Breast epithelium (tissue), 4 donors: ENCODE measurements at places on chromosomes 7 and 10.

DNA sequence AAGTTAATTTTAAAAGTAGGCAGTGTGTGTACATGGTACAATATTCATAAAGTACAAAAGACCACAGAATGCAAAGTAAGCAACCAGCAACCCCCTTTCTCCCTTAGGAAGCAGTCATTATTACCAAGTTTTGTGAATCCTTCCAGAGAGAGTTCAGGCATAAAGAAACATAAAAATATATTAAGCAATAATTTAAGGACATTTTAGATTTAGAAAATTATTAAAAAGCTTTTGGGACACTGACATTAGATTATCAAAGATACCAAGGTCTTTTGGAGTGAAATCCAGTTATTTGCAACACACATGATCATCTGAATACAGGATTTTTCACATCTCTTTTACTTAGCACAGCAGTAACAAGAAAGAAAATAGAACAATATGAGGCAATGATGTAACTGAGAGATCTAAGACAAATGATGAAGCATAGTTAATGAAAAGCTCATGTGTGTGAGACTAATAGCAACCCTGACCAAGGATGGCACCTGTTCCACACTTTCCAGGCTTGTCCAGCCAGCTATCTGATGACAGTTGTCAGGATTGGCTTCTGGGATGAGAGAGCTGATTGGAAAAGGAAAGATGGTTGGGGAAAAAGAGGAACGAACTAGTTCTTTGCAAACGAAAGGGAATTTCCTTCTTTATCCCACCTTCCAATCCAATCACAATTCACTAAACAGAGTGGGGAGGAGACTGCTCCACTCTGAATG is 115.5 kb upstream of the LAMB4 start:
- H3K36me3 ChIP-seq = no peaks in the 10 kb centered on the region
- no peak for DNase-seq
- no peak overlapping the region for H3K27ac ChIP-seq
- H3K4me1 ChIP-seq = no peaks in the 10 kb centered on the region
- H3K27me3 ChIP-seq = no peaks in the 10 kb centered on the region

DNA sequence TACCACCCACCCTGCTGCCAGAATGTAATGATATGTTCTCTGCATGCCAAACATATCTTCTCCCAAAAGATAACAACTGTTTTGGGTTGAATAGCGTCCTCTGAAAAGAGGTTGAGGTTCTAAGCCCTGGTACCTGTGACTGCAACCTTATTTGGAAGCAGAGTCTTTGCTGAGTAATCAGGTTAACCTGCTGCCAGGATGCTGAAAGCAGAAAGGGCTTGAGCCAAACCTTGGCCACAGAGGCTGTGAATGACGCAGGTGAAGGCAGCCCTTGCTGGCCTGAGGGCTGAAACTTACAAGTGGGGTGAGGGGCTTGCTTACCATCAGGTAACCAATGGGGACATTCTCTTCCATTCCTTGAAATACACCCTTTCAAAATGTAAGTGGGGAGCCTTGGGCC is 151.8 kb upstream of the RHEB start:
- no peak overlapping the region for H3K27ac ChIP-seq
- no peaks in the 10 kb centered on the region for H3K27me3 ChIP-seq
- no peak overlapping the region for H3K4me3 ChIP-seq

GRCh38 chr10:75470901-75471300 is 39.5 kb downstream of the LRMDA start:
- H3K27ac ChIP-seq = no peak overlapping the region
- H3K27me3 ChIP-seq = no peaks in the 10 kb centered on the region
- H3K4me3 ChIP-seq = no peak overlapping the region
- DNase-seq = no peak

- H3K36me3 ChIP-seq = no peaks in the 10 kb centered on the region
- H3K27ac ChIP-seq = peak overlapping the region; percentile 91
- DNase-seq = no peak
- no peaks in the 10 kb centered on the region for H3K27me3 ChIP-seq
Observed at GRCh38 chr7:73887762-73888161, 26.8 kb downstream of the TMEM270 start.

DNA sequence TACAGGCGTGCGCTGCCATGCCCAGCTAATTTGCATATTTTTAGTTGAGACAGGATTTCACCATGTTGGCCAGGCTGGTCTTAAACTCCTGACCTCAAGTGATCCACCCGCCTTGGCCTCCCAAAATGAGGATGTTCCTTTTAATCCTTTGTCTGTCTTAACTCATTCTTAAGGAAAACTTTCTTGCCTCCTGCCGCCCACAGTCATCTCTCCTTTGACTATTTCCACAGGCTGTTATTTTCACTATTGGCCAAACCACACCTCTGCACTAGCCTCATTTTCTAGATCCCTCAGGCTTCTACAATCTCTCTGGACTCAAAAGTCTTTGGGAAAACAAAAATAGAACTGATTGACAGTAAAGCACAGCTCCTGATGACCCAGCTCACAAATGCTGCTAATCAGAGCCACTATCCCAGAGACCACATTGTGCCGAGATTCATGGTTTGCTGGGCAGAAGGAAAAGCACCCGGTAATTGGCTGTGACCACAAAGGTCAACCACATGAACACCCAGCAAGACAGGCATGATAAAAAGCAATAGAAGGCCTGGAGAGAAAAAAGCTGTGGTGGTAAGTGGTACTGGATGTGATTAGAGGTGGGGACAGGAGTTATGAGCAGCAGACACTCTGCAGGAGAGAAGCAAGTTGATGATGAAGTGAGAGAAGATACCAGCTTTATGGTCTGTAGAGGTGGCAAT is 44.1 kb upstream of the ZNRF2 start:
- no peak overlapping the region for H3K4me3 ChIP-seq
- H3K4me1 ChIP-seq = no peaks in the 10 kb centered on the region
- no peak for DNase-seq
- H3K27me3 ChIP-seq = no peaks in the 10 kb centered on the region

DNA sequence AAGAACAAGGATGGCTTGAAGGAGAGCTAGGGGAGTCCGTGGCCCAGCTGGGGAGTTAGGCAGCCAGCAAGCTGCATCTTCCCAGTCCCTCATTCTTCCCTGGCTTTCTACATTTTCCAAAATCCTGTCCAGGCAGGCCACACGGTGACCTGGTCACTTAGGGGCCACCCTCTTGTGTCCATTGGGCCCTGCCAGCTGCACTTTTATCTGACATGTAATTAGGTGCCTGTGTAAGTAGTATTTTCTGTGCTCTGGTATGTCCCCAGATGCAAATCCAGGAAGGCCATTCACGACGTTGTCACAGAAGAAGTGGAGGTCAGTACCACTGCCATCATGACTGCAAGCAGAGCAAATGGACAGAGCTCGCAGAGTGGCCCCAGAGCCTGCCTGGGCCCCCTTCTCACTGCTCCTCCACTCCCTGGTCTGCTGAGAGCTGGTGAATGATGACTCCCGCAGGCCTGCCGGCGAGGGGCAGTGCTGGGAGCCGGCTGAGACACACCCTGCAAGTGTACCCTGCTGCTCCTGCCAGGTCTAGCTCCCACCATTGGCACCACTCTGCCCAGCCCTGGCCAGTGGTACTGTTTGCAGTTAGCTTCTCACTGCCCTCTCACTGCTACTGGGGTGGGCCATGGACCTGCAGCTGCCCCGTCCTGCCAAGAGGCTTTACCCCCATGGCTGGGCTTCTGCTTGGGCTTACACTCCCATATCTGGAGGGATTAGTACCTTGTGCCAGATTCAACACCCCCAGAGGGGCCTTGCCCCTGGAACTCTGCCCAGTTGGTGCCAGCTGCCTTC is 98.2 kb downstream of the GLRX3 start:
- H3K27ac ChIP-seq = no peak overlapping the region
- no peaks in the 10 kb centered on the region for H3K27me3 ChIP-seq
- H3K4me1 ChIP-seq = no peaks in the 10 kb centered on the region

DNA sequence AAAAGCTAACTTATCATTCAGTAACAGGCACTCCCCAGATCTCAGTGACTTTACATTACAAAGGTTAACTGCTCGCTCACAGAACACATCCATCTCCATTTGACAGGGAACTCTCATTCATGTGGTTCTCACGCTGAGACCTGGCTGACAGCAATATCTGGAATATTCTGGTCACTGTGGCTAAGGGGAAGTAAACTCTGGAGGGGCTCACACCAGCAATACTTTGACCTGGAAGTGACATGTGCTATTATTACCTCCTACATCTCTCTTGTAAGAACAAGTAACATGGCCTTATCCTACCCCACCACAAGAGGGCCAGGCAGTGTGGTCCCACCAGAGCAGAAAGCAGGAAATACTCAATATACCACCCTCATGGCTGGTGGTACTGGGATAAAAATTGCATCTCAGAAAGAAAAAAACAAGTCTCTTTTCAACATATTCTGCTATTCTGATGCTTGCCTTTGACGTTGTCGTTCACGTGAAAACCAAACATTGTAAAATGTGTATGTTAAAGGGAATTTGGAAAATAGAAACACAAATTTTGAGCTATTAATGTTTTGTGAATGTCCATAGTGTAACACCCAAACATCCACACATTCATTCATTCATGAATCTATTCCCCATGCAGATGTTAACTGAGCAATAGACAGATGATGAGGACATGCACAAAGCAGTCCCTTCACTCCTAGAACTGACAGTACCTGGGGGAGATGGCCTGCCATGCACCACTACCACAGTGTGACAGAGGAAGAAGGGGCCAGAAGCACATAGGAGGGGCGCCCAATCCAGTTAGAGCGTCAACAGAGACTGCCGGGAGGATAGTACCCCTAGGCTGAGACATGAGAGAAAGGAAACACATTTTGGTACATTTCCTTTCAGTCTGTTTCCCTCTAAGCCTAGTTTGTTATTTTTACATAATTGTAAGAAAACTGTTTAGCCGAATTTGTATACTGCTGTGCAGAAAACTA is 166.0 kb upstream of the SP4 start:
- no peaks in the 10 kb centered on the region for H3K36me3 ChIP-seq
- H3K4me3 ChIP-seq = no peak overlapping the region
- H3K27me3 ChIP-seq = peaks cover 9% of the 10 kb centered on the region
- no peaks in the 10 kb centered on the region for H3K4me1 ChIP-seq
- no peak overlapping the region for H3K27ac ChIP-seq
- no peak for DNase-seq

- H3K27me3 ChIP-seq = no peaks in the 10 kb centered on the region
- no peaks in the 10 kb centered on the region for H3K36me3 ChIP-seq
- H3K4me3 ChIP-seq = no peak overlapping the region
- DNase-seq = no peak
- H3K4me1 ChIP-seq = no peaks in the 10 kb centered on the region
Observed at GRCh38 chr10:15305161-15305560, 65.9 kb downstream of the FAM171A1 start.

GRCh38 chr10:88254091-88254490 is 329.0 kb downstream of the RNLS start:
- no peaks in the 10 kb centered on the region for H3K4me1 ChIP-seq
- no peak overlapping the region for H3K4me3 ChIP-seq
- DNase-seq = no peak

- no peak overlapping the region for H3K4me3 ChIP-seq
- no peak for DNase-seq
- H3K27me3 ChIP-seq = no peaks in the 10 kb centered on the region
Observed at GRCh38 chr7:2049782-2050510, 182.8 kb downstream of the MAD1L1 start.

- no peak overlapping the region for H3K27ac ChIP-seq
- no peaks in the 10 kb centered on the region for H3K27me3 ChIP-seq
- no peaks in the 10 kb centered on the region for H3K36me3 ChIP-seq
Observed at GRCh38 chr10:96814264-96814663, 17.8 kb upstream of the LCOR start.

DNA sequence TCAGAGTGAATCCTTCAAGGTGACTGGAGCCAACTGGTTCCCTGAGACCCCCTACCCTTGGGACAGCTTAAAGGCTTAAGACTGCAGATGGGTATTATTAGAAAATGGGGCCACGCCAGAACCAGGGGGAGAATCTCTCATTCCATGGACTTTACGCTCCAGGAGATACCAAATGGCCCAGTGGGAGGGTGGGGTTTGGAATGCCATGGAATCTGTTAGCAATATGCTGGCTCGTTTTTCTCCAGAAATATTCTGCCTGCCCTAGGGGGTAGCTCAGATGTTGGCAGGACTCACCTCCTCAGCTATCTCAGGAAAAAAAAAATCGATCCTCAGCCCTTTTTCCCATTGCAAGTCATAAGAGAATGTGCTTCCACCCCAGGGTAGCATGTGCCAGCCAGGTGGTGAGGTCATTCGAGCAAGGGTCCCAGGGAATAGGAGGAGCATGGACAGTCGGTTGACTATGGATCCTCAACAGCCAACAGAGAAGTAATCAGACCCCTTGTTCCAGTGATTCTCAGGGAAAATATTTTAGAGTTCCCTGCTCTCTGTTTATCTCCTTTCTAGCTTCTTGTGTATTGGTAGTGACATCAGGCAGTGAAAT is 22.9 kb downstream of the SVIL start:
- no peak overlapping the region for H3K4me3 ChIP-seq
- H3K27ac ChIP-seq = no peak overlapping the region
- no peaks in the 10 kb centered on the region for H3K4me1 ChIP-seq
- H3K36me3 ChIP-seq = no peaks in the 10 kb centered on the region
- DNase-seq = no peak
- H3K27me3 ChIP-seq = no peaks in the 10 kb centered on the region

DNA sequence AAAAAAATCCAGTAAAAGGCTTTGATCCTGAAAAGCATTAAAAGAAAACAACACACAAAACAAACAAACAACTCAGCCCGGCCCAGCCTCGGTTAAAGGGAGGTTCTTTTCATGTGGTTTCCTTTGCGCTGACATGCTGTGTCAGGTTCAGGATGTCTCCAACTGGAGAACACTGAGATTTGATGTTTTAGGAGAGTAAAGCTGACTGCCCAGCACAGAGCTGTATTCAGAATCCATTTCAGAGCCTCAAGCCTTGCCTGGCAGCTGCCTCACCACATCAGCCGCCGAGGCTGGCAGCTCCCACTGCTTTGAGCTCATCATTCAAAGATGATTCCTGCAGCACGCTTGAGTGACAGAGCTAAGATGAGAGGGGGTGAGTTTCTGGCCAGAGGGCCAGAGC is 205.8 kb upstream of the LYZL1 start:
- no peaks in the 10 kb centered on the region for H3K27me3 ChIP-seq
- no peak for DNase-seq
- H3K27ac ChIP-seq = no peak overlapping the region
- H3K36me3 ChIP-seq = no peaks in the 10 kb centered on the region
- no peak overlapping the region for H3K4me3 ChIP-seq
- H3K4me1 ChIP-seq = no peaks in the 10 kb centered on the region

GRCh38 chr7:100430493-100431285 is 1.1 kb downstream of the MEPCE start:
- H3K4me1 ChIP-seq = peaks cover 33% of the 10 kb centered on the region
- no peak for DNase-seq
- H3K27me3 ChIP-seq = no peaks in the 10 kb centered on the region
- H3K36me3 ChIP-seq = no peaks in the 10 kb centered on the region
- peak overlapping the region; percentile 85 for H3K4me3 ChIP-seq

DNA sequence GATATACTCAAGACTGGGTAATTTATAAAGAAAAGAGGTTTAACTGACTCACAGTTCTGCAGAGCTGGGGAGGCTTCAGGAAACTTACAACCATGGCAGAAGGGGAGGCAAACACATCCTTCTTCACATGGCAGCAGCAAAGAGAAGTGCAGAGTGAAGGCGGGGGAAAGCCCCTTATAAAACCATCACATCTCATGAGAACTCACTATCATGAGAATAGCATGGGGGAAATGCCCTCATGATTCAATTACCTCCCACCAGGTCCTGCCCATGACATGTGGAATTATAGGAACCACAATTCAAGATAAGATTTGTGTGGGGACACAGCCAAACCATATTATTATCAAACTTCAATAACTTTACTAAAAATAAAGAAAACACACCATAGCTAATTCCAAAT is 30.4 kb upstream of the JAZF1 start:
- H3K36me3 ChIP-seq = no peaks in the 10 kb centered on the region
- no peak overlapping the region for H3K4me3 ChIP-seq
- H3K27me3 ChIP-seq = no peaks in the 10 kb centered on the region
- H3K4me1 ChIP-seq = no peaks in the 10 kb centered on the region
- no peak for DNase-seq
